ENCODE measurements at places on chromosomes 5 and 9.

- no peak for DNase-seq
These were observed 109.0 kb upstream of the SMC2 start for GRCh38 chr9:103985077-103985476.

DNA sequence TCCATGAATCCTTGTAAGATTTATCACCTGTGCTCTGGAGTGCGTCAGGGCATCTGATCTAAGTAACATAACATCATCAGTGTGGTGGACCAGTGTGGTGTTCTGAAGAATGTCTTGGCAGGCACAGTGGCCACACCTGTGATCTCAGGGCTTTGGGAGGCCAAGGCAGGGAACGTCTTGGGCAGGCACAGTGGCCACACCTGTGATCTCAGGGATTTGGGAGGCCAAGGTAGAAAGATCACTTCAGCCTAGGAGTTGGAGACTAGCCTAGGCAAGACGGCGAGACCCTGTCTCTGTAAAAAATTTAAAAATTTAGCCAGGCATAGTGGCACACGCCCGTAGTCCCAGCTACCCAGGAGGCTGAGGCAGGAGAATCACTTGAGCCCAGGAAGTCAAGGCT, 185.5 kb downstream of the CACNA1B start:
- no peak for DNase-seq

- no peak for DNase-seq
These were observed 74.4 kb upstream of the ATP10B start for GRCh38 chr5:160926428-160926827.

- DNase-seq: no peak
These were observed 18.2 kb downstream of the SPACA9 start for GRCh38 chr9:132896906-132897305.

Measured in hematopoietic multipotent progenitor cell treated with erythropoietin and hydrocortisone succinate and interleukin-3 and kit ligand, for 17 days (in vitro differentiated cells).